ENCODE measurements at places on chromosomes 16 and 17. TPM values are rescaled to one million over a fixed set of nuclear protein-coding genes. Genes with fewer than 3 reads are reported as not detected.

GRCh38 chr17:70905796-70906195 is 736.5 kb downstream of the KCNJ2 start:
- no peak for DNase-seq

GRCh38 chr17:47929218-47930000 is 12.0 kb upstream of the PNPO start:
- DNase-seq = no peak

DNA sequence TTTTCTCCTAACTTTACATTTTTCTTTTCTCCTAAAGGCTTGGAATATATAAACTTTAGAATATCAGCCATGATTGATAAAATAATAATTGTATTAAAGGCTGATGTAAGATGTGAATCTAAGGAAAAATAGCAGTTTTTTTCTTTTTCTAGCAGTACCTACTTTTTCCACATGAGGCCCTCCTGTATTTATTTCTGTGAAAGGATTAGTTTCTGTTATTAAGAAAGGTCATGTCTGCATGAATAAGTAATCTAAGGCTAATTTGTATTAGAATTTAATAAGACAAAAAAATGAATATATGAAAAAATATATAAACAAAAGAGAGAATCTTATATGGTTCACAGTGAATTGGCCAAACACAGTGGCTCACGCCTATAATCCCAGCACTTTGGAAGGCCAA is 85.3 kb downstream of the STXBP4 start:
- no peak for DNase-seq

GRCh38 chr17:17853811-17854447 is 17.1 kb upstream of the SREBF1 start:
- DNase-seq = no peak

DNA sequence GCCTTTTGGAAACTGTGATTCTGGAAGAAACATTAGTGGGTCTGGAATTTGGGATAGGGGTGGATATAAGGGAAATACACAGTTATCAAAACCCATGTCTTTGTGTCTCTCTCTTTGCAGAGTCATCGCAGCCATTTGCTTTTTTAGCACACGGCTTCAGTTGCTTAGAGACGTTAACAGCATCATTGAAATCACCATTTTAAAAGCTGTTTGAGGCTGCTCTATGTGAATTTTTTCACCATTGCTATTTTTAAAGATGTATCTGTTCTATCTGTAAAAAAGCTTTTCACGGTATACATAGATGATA is 47.3 kb downstream of the OMG start:
- no peak for DNase-seq

Gene EEF2KMT
- 26.9 TPM for total RNA-seq

Gene APOBR
- 0.11 TPM for total RNA-seq
